ENCODE measurements at places on chromosomes 16 and 17.
A peak's percentile ranks its signal among the peaks of the same experiment; 100 is the strongest.

- DNase-seq, result no peak
These were observed 284.2 kb downstream of the FTO start for GRCh38 chr16:53988136-53988535.

- no peak for DNase-seq
These were observed 253.3 kb downstream of the MAF start for GRCh38 chr16:79347277-79347676.

DNA sequence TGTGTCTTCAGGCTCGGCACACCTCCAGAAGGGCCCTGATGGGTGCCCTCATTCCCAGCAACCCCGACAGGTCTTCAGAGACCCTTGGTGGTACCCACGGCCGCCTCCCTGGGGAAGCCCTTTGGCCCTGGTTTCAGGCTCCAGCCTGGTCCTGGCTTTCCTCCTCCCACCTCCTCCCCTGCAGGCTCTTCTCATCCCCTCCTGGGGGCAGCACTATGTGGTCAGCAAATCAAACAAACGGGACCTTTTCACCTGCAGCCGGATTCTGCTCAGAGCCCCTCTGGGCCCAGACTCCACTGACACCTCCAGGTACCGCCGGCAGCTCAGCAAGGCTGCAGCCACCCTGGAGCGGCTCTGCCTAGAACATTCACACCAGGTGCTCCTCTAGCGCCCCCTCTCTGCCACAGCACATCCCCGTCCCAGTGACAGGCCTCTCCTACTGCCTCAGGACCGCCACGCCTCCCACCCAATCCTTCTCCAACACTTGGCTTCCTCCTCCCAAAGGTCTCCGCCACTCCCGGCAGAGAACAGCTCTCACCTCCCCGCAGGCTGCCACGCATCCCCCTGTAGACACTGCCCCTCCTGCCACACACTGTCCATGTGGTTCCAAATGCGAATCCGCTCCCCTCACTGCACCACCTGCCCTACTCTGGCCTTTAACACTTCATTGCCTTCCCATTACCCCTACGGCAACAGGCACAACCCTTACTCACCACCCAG, 12.0 kb downstream of the CORO7 start:
- no peak for DNase-seq

- DNase-seq, result no peak
These were observed 286.1 kb downstream of the SNX29 start for GRCh38 chr16:12262454-12263180.

DNA sequence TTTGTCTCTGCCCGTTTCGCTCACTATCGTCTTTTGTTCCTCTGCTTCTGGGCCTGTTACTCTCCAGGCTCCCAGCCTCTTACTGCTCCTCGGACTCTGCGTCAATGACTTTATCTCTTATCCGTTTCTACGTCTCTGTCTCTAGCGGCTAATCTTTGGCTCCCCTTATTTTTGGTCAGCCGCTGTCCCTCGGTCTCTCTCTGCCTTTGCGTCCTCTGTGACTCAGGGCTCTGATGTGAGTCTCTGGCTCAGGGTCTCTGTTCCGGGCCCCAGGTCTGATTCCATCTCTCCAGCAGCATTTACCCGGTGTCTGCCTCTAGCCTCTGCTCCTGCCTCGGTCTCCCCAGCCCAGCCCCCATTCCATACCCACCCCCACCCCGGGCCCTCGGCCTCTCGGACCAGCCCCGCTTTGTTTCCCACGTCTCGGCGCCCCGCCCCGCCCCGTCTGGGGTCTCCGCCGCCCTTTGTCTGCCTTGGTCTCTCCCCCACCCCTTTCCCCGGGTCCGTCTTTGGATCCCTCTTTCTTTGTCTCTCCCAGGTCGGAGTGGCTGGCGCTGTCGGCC, 547 bp upstream of the ZNF48 start:
- no peak for DNase-seq

DNA sequence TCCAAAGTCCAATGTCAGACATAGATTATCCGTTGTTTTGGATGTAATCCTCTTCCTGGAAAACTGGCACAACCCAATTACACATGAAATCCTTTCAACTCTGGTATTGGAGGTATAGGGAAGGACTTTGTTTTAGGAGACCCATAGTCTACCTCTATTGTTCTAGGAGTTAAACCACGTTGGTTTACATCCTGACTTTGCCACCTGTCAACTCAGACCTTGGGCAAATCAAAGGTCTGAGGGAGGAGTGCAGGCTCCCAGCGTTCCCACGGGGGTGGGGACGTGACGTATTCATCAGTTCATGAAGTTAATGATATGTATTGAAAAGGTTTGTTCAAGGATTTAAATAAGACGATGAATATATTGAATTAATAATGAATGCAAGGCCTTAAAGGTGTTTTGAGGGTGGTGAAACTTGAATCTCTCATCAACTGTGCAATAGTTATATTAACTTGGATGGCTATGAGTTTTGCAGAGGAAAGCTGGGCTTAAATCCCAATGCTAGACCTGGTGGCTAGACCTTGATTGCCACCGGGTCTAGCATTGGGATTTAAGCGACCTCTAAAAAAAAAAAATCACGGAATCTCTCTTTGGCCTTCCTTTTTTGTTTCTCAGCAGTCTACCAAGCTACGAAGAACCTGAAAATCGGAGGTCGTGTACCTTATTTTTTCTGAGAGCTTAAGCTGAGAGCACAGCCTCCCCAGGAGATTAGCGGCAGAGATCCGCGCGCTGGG, 744 bp upstream of the NF1 start:
- DNase-seq, result no peak

- no peak for DNase-seq
These were observed 267.4 kb downstream of the HS3ST3A1 start for GRCh38 chr17:13334374-13334773.

GRCh38 chr16:4604401-4604800, 10.3 kb downstream of the UBALD1 start:
- DNase-seq, result peak; percentile 28
